ENCODE measurements at places on chromosomes 4 and X.

DNA sequence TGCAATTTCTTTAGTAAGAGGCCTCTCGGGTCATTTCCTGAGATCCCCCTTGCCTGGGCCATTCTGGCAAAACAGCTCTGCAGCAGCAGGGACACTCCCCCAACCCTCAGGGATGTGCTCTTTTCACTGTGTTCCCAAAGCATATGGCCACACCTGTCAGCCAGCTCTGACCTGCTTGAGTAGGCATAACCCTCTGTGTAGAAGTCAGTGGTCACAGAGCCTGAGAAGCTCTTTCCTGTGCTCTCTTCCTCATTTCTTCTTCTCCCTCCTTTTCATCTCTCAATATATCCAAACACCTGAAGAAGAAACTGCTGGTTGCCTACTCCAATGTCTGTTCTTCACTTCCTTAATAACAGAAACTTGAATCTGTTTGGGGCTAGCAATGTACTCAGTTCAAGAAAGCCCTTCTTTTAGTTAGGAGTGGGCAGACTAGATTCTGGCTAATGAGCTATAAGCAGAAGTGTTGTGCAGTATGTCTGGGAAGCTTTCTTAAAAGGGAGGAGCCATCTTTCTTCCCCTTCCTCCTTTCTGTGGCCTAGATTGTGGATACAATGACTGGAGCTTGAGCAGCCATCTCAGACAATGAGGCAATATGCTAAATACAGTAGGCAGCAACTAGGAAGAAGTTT lies 73.3 kb downstream of the PRPS1 start:
- DNase-seq: no peak
- no peaks in the 10 kb centered on the region for H3K27me3 ChIP-seq
- H3K27ac ChIP-seq: peak overlapping the region; percentile 79
- no peaks in the 10 kb centered on the region for H3K36me3 ChIP-seq

- no peak overlapping the region for H3K27ac ChIP-seq
- no peak overlapping the region for H3K4me3 ChIP-seq
- no peak for DNase-seq
- no peaks in the 10 kb centered on the region for H3K36me3 ChIP-seq
- no peaks in the 10 kb centered on the region for H3K27me3 ChIP-seq
Measured at GRCh38 chr4:107279733-107280132, 243.6 kb upstream of the DKK2 start.

- no peak for DNase-seq
- H3K36me3 ChIP-seq: no peaks in the 10 kb centered on the region
- H3K4me3 ChIP-seq: no peak overlapping the region
- H3K27ac ChIP-seq: no peak overlapping the region
- H3K27me3 ChIP-seq: no peaks in the 10 kb centered on the region
Measured at GRCh38 chr4:151753056-151753455, 7.8 kb downstream of the GATB start.

DNA sequence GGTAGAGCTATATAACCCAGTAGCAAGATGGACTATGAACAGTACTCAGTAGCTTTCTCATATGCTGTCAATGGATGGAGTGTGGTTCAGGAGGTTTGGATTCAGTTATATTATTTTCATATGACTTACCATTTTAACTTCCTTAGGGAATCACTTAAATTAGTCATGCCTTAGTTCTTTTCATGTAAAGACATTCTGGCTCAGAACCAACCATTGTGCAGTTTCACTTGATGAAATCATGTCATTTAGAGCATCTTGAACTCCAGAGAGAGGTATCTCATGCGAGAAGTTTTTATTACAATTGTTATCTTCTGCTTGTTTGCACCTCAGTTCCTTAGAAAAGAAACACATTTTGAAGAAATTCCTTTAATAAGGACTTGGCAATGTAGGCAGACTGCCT lies 55.8 kb downstream of the IL1RAPL2 start:
- no peaks in the 10 kb centered on the region for H3K4me1 ChIP-seq
- H3K27me3 ChIP-seq: no peaks in the 10 kb centered on the region
- no peaks in the 10 kb centered on the region for H3K36me3 ChIP-seq
- H3K27ac ChIP-seq: no peak overlapping the region

DNA sequence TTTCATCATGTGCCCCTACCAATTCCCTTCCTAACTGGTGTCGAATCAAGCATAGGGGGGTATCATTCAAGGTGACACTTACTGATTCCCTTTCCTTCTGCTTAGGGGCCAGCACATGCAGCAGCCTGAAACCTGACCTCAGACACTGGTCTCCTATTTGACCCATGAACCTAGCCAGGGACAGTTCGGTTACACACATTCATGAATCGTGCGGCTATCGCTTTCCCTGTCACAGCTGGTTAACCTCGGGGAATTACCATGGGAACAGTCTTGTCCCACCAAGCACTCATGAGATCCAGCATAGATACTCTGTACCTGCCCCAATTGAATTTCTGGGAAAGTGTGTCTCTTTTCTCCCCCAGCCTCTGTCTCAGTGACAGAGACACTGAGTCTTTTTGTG lies 140.4 kb downstream of the ZNF674 start:
- no peak for DNase-seq
- no peaks in the 10 kb centered on the region for H3K4me1 ChIP-seq
- no peak overlapping the region for H3K27ac ChIP-seq
- no peak overlapping the region for H3K4me3 ChIP-seq
- no peaks in the 10 kb centered on the region for H3K36me3 ChIP-seq

- H3K36me3 ChIP-seq: no peaks in the 10 kb centered on the region
- no peak for DNase-seq
- H3K27me3 ChIP-seq: no peaks in the 10 kb centered on the region
- H3K4me1 ChIP-seq: no peaks in the 10 kb centered on the region
Measured at GRCh38 chr4:25723409-25723808, 67.8 kb downstream of the SLC34A2 start.

DNA sequence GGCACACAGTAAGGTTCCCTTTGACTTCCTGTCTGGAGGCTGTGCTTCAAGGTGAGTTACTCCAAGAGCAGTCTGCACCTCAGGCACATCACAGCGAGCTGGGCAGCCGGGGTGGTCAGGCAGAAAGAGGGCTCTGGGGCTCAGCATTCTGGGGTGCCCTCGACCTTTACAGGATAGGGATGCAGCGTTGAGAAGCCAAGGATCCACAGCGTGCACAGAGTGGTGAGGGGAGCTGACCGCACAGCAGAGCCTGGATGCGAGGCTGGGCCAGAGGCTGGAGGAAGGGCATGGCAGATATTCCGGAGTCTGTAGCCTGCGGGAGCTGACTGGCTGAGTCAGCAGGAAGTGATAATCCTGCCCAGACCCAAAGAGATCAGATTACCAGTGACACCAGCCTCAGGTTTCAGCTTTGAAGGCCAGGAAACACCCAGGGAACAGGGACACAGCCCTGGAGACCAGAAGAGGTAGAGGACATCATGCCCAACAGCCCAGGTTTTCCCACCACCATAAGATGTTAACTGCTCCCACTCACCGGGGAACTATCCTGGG lies 38.4 kb upstream of the PDLIM3 start:
- peak; percentile 90 for DNase-seq
- H3K4me3 ChIP-seq: no peak overlapping the region
- no peaks in the 10 kb centered on the region for H3K27me3 ChIP-seq
- peaks cover 64% of the 10 kb centered on the region for H3K4me1 ChIP-seq
- peak overlapping the region; percentile 93 for H3K27ac ChIP-seq
- H3K36me3 ChIP-seq: no peaks in the 10 kb centered on the region

GRCh38 chr4:23779839-23780238 lies 110.0 kb downstream of the PPARGC1A start:
- DNase-seq: no peak
- peaks cover 13% of the 10 kb centered on the region for H3K4me1 ChIP-seq
- no peak overlapping the region for H3K27ac ChIP-seq
- H3K27me3 ChIP-seq: no peaks in the 10 kb centered on the region

DNA sequence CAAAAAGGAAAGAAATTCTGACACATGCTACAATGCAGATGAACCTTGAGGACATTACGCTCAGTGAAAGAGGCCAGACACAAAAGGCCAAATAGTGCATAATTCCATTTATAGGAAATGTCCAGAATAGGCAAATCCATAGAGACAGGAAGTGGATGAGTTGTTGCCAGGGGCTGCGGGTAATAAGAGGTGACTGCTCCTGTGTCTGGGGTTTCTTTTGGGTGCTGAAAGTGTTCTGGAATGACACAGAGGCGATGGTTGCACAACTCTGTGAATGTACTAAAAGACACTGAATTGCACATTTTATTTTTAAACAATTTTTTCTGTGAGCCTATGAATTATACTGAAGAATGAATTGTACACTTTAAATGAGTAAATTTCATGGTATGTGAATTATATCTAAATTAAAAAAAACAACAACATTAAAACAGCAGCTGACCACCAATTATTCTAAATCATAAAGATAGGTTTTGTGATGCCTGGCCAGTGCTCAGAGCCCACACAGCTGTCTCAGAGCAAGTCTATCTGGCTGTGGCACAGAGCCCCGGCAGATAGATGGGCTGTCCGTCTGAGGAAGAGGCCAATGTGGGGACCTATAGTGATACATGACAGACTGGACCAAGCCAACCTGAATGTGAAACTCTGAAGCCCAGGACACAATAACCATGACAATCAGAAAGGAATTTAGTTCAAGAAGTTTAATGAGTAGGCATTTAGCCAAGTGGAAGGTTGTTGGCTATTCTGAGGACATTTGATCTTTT lies 23.5 kb upstream of the IRAK1 start:
- H3K4me3 ChIP-seq: no peak overlapping the region
- H3K27me3 ChIP-seq: no peaks in the 10 kb centered on the region
- DNase-seq: no peak
- H3K36me3 ChIP-seq: no peaks in the 10 kb centered on the region
- H3K27ac ChIP-seq: peak overlapping the region; percentile 89

- H3K27me3 ChIP-seq: no peaks in the 10 kb centered on the region
- H3K27ac ChIP-seq: no peak overlapping the region
- H3K4me3 ChIP-seq: no peak overlapping the region
- H3K4me1 ChIP-seq: no peaks in the 10 kb centered on the region
- DNase-seq: no peak
Measured at GRCh38 chr4:81378386-81378785, 93.3 kb downstream of the RASGEF1B start.

GRCh38 chrX:101617211-101618191 lies at the start of gene ARMCX6:
ARMCX6 (minus strand) TSS chrX:101618000; CDS start chrX:101616620, 1,380 bp downstream.
- H3K4me1 ChIP-seq: peaks cover 3% of the 10 kb centered on the region
- H3K4me3 ChIP-seq: peak within 1 kb of the TSS; percentile 70
- H3K36me3 ChIP-seq: no peaks in the 10 kb centered on the region
- DNase-seq: peak; percentile 59
- H3K27ac ChIP-seq: peak within 1 kb of the TSS; percentile 74
- no peaks in the 10 kb centered on the region for H3K27me3 ChIP-seq

DNA sequence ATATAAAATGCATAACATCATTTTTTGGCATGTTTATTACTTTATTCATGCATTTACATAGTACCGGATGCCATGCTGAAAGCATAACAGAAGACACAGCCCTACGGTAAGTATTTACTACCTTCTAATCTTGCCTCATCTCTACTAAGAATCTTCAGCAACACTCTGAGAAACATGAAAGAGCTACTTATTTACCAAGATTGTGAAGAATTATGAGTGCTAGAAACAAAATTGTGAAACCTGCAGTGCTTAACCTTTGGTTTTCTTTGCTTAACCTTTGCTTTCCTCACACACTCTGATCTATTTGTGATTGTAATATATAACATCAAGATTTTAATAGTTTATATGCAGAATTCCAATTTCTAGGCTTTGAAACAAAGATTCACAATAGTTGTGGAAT lies 7.4 kb downstream of the ANTXR2 start:
- no peaks in the 10 kb centered on the region for H3K36me3 ChIP-seq
- H3K27ac ChIP-seq: no peak overlapping the region
- no peak overlapping the region for H3K4me3 ChIP-seq

DNA sequence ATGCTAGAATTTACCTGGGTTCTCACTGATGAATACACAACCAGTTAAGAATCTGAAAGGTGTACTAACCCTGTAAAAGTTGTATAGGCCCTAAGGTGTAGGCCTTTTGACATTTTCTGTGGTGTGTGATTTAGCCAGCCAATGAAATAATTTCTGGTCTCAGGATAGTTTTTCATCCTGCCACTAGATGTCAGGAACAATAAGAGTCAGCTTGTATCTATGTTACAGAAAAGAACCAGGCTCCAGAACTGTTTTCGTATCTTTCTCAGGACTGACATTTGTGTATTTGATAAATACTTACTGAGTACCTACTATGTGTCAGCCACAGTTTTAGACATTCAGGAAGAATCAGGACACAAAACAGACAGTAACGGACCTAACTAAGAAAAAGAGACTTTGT lies 673.6 kb upstream of the TENM3 start:
- no peaks in the 10 kb centered on the region for H3K4me1 ChIP-seq
- H3K36me3 ChIP-seq: no peaks in the 10 kb centered on the region
- no peak overlapping the region for H3K27ac ChIP-seq
- no peak overlapping the region for H3K4me3 ChIP-seq
- H3K27me3 ChIP-seq: no peaks in the 10 kb centered on the region

DNA sequence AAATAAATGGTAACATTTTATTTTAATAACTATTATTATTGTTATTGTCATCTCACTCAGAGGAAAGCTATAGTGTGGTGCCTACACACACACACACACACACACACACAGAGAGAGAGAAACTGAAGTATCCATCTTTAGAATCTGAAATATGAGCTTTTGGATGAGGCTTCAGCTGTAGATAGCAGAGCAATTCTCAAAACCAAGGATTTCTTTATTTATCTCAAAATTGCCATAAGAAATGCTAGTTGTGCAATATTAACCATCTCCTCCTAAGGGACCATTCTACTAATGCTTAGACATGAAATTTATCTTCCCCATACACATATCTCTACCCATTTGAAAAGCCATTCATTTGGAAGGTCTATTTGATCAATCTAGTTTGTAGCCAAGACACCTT lies 50.1 kb upstream of the SGMS2 start:
- no peak overlapping the region for H3K27ac ChIP-seq
- H3K36me3 ChIP-seq: no peaks in the 10 kb centered on the region
- H3K27me3 ChIP-seq: no peaks in the 10 kb centered on the region
- H3K4me1 ChIP-seq: no peaks in the 10 kb centered on the region

DNA sequence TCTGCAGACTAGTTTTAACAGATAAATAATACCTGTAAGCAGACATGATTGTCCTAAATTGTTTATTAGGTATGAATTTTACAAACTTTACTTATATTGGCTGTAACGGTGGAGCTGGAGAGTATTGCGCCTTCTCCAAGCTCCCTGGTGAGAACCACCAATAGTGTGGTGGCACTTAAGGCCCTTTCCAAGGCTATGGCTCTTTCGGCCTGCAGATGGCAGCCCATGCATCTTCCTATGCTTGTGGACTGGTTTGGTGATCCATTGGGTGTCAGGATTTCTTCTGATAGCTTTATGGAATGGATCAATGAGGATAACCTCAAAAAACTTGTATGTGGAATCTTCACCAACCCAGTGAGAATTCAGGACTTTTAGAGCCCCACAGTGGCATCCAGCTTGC lies 7.8 kb downstream of the LARP1B start:
- H3K27me3 ChIP-seq: no peaks in the 10 kb centered on the region
- DNase-seq: no peak
- no peak overlapping the region for H3K27ac ChIP-seq
- H3K4me3 ChIP-seq: no peak overlapping the region
- H3K36me3 ChIP-seq: no peaks in the 10 kb centered on the region

GRCh38 chr4:13455411-13455810 lies 28.7 kb downstream of the RAB28 start:
- H3K4me1 ChIP-seq: peaks cover 3% of the 10 kb centered on the region
- H3K36me3 ChIP-seq: no peaks in the 10 kb centered on the region
- H3K27ac ChIP-seq: no peak overlapping the region
- no peak overlapping the region for H3K4me3 ChIP-seq
- H3K27me3 ChIP-seq: no peaks in the 10 kb centered on the region

- peaks cover 39% of the 10 kb centered on the region for H3K36me3 ChIP-seq
- H3K4me1 ChIP-seq: no peaks in the 10 kb centered on the region
- H3K4me3 ChIP-seq: no peak overlapping the region
- no peaks in the 10 kb centered on the region for H3K27me3 ChIP-seq
- no peak overlapping the region for H3K27ac ChIP-seq
Measured at GRCh38 chr4:77872723-77873445, 10.3 kb downstream of the MRPL1 start.
